ENCODE measurements at places on chromosomes 12 and 14. TPM values are rescaled to one million over a fixed set of nuclear protein-coding genes. Genes with fewer than 3 reads are reported as not detected.

The MYH6 gene
- total RNA-seq: 0.17 TPM

GRCh38 chr12:50089730-50090129 lies 4.6 kb downstream of the SMARCD1 start:
- no peak overlapping the region for H3K4me3 ChIP-seq
- peaks cover 15% of the 10 kb centered on the region for H3K4me1 ChIP-seq
- H3K36me3 ChIP-seq: peaks cover 53% of the 10 kb centered on the region
- H3K27me3 ChIP-seq: no peaks in the 10 kb centered on the region
- DNase-seq: no peak

DNA sequence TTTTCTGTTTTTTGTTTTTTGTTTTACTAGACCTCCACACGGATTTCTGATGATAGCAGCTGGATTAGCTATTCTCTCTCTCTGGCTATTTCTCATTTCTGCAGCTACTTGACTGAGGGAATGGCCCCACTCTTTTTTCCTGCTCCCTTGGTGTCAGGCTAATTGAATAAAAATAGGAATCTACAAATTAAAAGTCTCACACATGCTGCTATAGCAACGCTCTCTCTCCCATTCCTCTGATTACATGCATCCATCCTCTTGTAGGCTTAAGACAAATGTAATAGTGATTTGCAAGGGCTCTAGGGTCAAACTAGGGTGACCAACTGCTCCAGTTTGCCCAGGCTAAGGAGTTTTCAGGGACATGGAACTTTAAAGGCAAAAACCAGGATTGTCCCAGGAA lies 221.8 kb downstream of the PHLDA1 start:
- DNase-seq: no peak
- H3K27me3 ChIP-seq: no peaks in the 10 kb centered on the region
- no peaks in the 10 kb centered on the region for H3K4me1 ChIP-seq
- no peaks in the 10 kb centered on the region for H3K36me3 ChIP-seq
- H3K27ac ChIP-seq: no peak overlapping the region

DNA sequence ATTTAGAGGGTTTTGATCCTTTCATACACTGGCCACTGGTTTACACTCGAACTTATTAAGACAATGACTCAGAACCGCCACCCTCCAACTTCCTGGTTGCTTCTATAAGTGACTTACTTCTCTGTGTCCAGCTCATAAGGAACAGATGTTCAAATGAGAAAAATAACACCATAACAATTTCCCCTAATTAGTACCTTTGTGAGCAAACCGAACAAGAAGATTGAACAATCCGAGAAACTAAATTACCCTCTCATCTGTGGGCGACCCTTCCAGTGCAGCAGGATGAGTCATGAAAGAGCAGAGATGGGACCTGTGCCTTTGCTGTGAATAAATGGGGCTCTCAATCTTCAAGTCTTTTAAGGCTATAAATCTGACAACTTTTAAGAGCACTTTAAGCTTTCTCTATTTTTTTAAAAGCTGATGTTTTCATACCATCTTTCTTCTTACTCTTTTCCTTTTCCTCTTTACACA lies 146.8 kb upstream of the RASSF8 start:
- no peak for DNase-seq
- H3K36me3 ChIP-seq: no peaks in the 10 kb centered on the region
- H3K4me1 ChIP-seq: no peaks in the 10 kb centered on the region
- H3K4me3 ChIP-seq: no peak overlapping the region

- no peak for DNase-seq
- H3K36me3 ChIP-seq: no peaks in the 10 kb centered on the region
- H3K4me1 ChIP-seq: no peaks in the 10 kb centered on the region
Measured at GRCh38 chr12:59937148-59937547, 341.3 kb downstream of the SLC16A7 start.

DNA sequence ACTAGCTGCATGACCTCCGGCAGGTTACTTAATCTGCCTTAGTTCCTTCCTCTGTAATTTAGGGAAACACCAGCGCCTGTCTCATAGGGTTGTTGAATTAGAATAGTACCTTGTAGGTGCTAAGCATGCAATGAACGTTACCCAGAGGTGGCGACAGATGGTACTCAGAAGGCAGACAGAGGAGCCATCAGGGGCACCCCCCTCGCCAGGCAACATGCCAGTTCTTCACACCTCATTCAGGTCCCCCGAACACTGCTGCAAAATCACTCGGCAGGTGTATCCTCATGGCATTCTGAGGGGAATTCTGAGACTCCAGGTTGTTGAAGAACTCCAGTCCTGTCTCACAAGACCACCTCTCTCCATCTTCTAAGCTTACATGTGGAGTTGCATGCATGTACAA lies 10.1 kb downstream of the ISM2 start:
- no peak overlapping the region for H3K4me3 ChIP-seq
- no peaks in the 10 kb centered on the region for H3K4me1 ChIP-seq
- H3K27me3 ChIP-seq: no peaks in the 10 kb centered on the region
- no peaks in the 10 kb centered on the region for H3K36me3 ChIP-seq

DNA sequence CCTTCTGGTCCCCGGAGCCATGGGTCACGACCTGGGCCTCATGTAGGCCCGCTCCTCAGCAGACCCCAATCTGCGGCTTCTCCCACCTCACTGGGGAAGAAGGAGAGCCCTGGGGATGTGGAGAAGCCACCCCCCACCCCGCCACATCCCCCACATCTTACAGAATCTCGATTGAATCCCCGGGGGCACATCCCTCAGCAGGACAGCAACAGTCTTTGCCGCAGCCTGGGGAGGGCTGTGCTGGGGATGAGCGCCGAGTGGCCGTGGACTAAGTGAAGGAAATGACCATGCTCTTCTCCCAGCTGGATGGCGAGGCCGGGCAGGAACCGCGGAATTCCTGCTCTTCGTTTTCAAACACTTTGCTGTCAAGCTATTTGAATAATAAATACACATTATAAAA lies 169.0 kb upstream of the RTL1 start:
- no peaks in the 10 kb centered on the region for H3K36me3 ChIP-seq
- H3K4me3 ChIP-seq: no peak overlapping the region
- no peaks in the 10 kb centered on the region for H3K4me1 ChIP-seq
- no peaks in the 10 kb centered on the region for H3K27me3 ChIP-seq
